ENCODE measurements at places on chromosomes 1 and 21.

GRCh38 chr1:36881068-36881405 is 153.3 kb downstream of the GRIK3 start:
- DNase-seq: no peak

- DNase-seq: peak; percentile 51
Measured at GRCh38 chr1:61141288-61142042, 59.1 kb downstream of the NFIA start.

GRCh38 chr1:29574871-29575270 is 338.5 kb downstream of the PTPRU start:
- DNase-seq: no peak

DNA sequence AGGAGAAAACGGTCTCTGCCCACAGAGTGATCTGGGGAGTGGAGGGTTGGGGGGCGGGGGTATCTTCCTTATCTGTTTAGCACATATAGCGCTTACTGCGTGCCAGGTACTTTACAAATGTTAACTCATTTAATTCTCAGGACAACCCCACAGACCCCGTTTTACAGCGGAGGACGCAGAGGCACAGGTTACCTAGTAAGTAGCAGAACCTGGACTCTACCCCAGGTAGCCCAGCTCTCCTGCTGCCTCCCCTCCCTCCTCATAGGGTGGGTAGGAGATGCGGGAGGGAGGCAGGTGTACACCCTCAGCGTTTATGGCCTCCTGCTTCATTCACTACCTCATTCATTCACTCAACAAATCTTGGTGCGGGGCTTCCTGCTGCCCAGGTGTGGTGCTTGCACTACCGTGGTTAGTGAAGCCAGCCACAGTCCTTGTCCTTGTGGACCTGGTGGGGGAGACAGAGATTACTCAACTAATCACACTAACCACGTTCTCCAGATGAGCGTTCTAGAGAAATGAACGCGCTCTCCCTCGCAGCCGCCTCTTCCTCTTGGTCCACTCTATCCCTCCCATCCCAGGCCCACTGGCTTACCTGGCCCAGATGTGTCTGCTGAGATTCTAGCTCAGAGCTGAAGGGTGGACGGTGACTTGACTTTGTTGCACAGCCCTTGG is 102.0 kb downstream of the IER5 start:
- no peak for DNase-seq

- DNase-seq: no peak
Measured at GRCh38 chr1:179012038-179012437, 13.7 kb upstream of the FAM20B start.

GRCh38 chr1:193311226-193311948 is 125.0 kb upstream of the B3GALT2 start:
- DNase-seq: no peak

DNA sequence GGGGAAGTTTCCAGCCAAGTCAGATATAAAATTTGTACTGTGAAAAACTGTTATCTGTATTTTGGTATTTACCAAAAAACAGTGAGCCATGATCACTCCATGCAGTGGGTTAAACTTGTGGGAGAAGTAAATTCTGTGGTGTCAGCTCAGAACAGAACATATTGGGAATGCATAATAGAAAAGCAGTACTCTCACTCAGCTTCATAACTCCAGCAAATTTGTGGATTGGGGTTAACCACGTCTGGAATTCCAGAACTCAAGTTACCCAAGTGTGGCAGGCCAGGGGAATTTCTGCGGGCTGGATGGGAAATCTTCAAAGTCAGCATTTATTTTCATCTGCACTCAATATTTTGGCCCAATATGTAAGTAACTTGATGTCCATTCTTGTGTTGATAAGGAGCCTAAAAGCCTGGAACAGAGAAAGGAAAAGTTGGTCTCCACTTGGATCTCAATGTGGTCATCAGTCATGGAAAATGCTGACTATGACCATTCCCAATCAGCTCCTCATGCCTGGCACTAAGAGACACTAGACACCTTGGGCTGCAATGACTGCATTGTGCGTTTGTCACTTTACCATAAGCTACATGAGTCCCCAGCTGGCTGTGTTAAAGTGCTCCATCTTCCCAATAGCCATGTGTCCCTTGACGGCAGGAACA is 39.1 kb upstream of the ENAH start:
- DNase-seq: peak; percentile 78

GRCh38 chr1:246577082-246577719 is 10.9 kb downstream of the CNST start:
- no peak for DNase-seq

Data from GM03348 (cell line).